DMS79 treated with DMSO at 0.1 percent for 48 hours (cell line): ENCODE measurements at places on chromosomes 1 and 21.

DNA sequence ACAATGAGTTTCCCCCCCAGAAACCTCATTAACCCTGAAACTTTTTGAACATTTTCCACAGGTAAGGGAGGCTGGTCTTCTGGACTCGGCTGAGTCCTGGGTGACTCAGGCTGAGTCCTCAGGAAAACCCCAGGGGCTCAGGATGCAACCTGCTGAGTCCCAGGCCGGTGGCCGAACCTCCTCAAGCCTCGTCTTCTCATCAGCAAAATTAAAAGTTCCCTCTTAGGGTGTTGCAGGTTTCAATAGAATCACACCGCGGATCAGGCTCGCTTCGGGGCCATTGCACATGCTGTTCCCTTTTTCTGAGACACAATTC lies 35.0 kb upstream of the GRHL3 start:
- DNase-seq: no peak

GRCh38 chr1:2053217-2053616 lies 3.0 kb downstream of the PRKCZ start:
- DNase-seq: no peak

DNA sequence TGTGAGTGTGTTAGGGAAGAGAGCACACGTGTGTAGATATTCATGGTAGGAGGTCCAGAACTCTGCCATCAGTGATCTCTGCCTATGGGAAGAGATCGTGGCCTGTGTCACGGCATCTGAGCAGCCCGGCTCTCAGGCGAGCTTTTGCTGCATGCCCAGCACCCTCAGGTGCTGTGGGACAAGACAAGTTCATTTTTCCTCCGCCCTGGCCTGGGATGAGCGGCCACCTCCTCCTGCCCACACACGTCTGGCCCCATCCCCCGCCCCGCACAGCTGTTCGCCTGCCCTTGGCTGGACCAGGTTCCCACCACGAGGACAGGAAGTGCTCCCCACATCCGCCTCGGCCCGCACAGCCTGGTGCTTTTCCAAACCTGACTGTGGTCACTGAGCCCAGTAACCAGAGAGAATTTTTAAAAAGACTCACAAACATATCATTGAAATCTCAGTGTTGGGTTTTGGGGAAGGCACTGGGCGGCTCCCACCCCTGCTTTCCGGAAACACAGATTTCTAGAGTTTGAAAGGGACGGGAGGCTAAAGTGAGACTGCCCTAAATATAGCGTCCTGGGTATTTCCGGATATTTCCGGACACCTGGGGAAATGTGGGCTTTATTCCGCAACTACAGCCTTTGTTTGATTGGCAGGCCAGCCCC lies 18.0 kb downstream of the BMP8A start:
- DNase-seq: no peak

DNA sequence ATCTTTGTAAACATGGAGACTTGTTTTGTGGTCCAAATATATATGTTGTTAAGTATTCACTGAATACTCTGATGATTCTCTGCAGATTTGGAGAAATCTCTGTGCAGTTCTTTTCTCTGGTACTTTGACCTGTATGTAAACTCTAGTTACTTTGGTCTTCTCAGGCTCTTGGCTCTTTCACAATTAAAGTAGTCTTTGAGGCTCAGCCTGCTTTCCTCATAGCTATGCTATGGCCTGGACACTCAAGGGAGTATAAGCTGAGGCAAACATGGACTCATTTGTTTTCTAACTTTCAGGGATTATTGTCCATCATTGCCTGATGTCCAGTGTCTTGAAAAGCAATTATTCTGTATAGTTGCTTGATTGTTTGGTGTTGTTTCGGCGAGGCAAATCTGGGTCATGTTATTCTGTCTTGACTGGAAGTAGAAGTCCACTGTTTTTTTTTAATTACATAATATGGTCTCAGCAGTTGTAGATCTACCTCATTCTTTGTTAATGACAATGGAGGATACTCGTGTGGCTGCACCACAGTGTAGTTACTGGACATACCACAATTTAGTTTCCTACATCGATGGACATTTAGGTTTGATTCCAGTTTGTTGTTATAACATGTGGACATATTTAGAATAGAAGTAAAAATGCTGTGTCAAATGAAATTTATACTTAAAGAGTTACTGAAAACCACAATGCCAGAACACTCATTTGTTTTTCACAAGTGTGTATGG lies 9.2 kb downstream of the PTBP2 start:
- DNase-seq: no peak

GRCh38 chr1:31264790-31265386 lies 25.2 kb upstream of the NKAIN1 start:
- no peak for DNase-seq

DNA sequence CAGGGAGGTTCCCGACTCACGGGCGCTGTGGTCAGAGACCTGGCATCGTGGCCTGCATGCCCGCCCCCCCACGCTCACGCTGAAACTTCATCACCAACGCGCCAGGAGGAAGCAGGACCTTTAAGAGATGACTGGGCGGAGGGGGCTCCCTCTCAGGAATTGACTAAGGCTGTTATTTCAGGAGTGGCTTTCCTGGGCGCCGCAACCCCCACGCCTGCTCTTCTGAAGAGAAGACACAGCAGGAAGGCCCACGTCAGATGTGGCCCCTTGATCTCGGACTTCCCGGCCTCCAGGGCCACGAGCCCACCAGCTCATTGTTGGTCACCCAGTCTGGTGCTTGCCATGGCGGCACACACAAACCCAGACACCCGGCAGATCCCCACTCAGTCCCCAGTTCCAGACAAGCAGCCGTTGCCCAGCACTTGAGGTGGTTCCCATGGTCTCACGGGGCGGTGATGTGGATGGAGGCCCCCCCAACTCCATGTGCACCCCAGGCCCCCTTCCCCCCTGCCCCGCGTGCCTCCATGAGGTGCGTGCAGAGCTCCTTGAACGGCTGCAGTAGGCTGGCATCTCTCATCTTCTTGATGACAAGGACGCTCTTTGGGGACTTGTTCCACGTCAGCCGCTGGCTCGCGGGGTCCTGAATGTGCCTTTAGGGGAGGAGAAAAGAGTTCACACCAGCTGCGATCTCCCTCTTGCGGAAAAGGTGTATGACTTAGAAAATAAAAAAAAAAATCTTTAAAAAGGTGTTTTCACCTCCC lies 21.4 kb downstream of the NADK start:
- DNase-seq: no peak

DNA sequence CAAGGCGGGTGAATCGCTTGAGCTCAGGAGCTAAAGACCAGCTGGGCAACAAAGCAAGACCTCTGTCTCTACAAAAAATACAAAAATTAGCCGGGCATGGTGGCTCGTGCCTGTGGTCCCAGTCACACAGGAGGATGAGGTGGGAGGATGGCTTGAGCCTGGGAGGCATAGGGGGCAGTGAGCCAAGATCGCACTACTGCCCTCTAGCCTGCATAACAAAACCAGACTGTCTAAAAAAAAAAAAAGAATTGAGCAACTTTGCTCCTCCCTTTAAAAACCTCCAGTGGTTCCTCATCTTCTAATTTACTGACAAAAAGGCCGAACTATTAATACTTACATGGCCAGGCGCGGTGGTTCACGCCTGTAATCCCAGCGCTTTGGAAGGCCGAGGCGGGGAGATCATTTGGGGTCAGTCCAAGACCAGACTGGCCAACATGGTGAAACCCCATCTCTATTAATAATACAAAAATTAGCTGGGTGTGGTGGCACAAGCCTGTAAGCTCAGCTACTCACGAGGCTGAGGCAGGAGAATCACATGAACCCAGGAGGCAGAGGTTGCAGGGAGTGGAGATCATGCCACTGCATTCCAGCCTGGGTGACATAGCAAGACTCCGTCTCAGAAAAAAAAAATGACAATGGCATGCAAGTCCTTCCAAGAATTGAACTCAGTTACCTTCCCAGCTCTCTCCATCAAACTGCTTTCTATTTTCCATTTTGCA lies 4.4 kb downstream of the ACBD3 start:
- no peak for DNase-seq
